CD4-positive, alpha-beta T cell treated with Interleukin-21 for 1 hour (primary cell): ENCODE measurements at places on chromosomes 12 and 14.
A peak's percentile ranks its signal among the peaks of the same experiment; 100 is the strongest.

DNA sequence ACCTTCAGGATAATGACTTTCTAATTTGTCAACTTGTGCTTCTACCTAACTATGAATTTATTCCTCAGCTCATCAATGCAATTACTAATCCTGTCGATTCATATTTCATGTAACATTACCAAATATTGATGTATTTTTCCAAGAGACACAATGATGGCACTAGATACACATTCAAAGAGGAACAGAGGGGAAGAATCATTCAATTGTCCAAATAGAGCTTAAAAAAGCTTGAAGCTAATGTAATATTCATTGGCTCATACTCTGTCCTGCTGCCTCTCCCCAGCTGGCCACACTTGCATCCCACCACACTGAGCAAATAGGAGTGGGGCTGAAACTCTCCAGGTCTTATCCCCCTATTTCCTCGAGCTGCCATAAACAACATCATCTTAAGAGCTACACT is 9.3 kb downstream of the TESPA1 start:
- no peak for DNase-seq

DNA sequence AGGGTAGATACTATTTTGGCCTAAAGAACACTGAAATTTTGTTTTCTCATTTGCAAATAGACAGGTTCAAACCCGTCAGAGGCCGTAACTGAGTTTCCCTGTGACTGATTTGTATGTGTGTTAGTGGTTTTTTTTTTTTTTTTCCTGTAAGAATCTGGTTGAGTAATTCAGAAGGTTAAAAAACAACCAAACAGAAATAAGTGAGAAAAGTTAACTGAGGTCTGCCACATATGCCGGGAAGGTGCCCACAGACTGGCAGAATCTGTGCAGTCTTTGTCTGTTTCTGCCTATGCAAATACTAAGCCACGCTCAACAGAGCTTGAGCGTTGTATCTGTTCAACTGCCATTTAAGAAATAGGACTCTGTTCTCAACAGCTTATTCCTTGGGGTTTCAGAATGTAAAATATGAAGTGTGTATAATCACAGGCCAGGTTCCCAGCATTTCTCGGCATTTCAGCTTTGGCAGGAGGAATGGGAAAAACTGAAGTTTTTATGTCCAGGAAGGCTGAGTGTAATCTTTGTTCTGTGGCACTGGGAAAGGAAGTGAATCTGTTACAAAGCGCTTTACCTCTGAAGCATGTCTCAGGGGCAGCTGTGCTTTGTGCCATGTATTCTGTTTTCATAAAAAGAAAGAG is 181.9 kb downstream of the PRKCH start:
- peak; percentile 69 for DNase-seq

- DNase-seq: no peak
Observed at GRCh38 chr12:78959556-78959955, 95.0 kb downstream of the SYT1 start.

DNA sequence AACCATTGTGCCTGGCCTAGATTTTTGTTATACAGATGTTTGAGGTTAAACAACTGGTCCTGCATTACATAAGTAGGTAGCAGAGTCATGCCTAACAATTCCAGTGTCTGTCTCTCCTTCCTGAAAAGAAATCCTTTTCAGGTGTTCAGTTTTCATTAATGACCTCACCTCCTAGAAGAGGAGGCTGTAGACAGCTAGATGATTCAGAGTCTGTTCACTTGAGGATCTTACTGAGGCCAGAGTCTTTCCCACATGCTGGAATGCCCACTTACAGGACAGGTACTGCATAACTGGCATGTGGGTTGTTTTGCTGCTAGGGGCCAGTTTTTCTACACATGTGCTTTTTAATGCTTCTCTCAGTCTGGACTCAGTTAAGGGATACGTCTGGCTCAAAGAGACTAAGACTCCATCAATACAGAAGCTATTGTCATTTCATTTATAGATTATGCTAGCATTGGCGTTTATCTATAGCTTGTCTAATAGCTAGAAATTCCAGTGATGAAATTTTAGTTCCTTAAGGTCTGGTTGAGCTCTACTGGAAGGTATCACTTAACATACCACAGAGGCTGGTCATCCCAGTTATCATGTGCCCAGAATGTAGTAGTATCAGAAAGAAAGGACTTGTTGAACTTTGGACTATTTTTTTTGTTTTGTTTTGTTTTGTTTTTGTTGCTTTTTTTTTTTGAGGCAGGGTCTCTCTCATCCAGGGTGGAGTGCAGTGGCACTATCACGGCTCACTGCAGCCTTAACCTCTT is 206.4 kb downstream of the ERC1 start:
- DNase-seq: no peak

GRCh38 chr12:3838076-3838475 is 35.1 kb downstream of the PARP11 start:
- DNase-seq: no peak

GRCh38 chr12:53806721-53807120 is 54.9 kb upstream of the CISTR start:
- no peak for DNase-seq

GRCh38 chr12:2092890-2093289 is 40.1 kb downstream of the CACNA1C start:
- no peak for DNase-seq

GRCh38 chr12:59595565-59595882 is 305 bp upstream of the SLC16A7 start:
- DNase-seq: no peak

- no peak for DNase-seq
Observed at GRCh38 chr12:18383203-18383602, 121.9 kb downstream of the PIK3C2G start.

- peak; percentile 54 for DNase-seq
Observed at GRCh38 chr12:96421014-96421413, 20.8 kb upstream of the CDK17 start.

DNA sequence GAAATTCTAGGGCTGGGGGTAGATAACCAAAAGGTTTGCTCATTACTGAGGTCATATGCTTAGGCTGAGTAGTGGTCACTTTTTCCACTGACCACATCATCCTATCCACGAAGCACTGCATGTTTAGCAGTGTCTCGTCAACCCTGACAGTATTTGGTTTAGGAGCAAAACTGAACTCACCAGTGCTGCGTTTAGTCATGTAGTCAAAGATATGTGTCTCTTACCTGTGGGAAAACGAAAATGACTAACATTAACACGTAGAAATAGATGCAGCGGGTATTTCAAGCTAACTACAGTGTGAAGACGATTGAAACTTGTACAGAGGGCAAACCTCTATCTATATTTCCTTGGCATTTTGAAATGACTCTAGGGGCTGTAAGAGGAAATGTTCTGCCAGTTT is 34.6 kb downstream of the MTHFD1 start:
- no peak for DNase-seq

- DNase-seq: no peak
Observed at GRCh38 chr12:71592841-71593240, 70.8 kb downstream of the ZFC3H1 start.

DNA sequence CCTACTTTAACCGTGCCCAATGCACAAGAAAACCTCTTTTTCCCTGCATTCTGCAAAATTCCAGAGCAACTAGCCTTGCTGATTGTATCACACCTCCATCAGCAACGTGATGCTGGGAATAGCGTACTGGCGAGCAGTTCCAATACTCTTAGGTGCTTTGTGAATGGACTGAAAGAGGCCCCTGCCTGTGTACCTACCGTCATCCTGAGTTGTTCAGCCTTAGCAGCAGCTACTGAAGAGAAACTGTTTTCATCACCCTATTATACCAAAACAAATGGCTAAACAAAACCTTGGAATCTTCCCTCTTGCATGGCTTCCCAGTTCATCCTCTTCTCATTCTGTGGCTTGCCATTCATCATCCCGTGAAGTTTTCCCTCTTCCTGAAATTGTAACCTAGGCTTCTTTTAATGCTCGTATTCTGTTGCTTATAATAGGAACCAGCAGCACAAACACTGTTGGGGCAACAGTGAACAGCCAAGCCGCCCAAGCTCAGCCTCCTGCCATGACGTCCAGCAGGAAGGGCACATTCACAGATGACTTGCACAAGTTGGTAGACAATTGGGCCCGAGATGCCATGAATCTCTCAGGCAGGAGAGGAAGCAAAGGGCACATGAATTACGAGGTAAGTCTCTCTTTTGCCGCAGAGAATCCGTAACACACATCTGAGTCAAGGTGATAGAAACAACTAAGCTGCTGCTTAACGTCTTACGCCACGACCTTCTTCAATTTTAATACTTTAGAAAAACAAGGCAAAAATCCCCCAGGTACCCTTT is 41.9 kb downstream of the RAD52 start:
- DNase-seq: no peak

DNA sequence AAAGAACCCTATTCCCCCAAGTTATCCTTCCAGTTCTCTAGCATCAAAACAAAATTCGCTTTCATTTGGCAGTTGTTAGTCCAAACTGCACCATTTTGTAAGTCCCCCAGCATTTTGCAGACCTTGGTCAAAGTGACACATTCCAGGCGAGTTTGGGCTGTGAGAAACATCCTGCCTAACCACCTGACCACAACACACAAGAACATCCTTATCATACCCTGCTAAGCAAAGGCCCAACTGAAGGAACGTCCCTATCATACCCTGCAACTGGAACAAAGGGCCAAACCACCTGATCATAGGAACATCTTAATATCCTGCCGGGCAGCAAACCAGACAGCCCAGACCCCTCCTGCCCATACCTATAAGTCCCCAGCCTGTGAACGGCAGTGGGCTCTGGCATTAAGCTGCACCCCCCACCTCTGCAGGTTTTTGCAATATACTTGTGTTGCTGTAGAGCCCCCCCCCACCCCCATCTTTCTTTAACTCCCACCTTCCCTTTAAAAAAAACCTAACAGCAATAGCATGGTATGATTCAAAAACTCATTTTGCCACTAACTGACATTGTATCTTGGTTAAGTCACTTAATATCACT is 2.7 kb downstream of the PCNX4 start:
- DNase-seq: peak; percentile 21

DNA sequence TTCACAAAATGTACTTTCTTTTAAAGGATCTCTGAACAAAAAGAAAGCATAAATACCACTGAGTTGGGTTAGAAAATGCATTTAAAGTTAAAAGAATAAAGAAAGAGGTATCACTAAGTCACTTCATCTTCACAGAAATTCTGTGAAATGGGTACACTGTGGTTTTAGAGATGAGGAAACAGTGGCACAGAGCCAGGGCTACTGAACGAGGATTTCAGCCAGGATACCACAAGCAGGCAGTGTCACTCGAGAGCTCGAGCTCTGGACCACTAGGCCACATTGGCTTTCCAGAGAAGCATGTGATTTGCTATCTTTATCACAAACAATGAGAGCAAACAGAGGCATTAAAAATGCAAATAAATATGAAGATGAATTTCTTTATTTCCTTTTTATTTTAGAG is 51.0 kb downstream of the WDHD1 start:
- DNase-seq: no peak

GRCh38 chr12:21774358-21775132 is at the start of gene KCNJ8:
Gene KCNJ8, minus strand, starts transcription at chr12:21774706. Its CDS starts 1,090 bp downstream, at chr12:21773616.
- DNase-seq: no peak

DNA sequence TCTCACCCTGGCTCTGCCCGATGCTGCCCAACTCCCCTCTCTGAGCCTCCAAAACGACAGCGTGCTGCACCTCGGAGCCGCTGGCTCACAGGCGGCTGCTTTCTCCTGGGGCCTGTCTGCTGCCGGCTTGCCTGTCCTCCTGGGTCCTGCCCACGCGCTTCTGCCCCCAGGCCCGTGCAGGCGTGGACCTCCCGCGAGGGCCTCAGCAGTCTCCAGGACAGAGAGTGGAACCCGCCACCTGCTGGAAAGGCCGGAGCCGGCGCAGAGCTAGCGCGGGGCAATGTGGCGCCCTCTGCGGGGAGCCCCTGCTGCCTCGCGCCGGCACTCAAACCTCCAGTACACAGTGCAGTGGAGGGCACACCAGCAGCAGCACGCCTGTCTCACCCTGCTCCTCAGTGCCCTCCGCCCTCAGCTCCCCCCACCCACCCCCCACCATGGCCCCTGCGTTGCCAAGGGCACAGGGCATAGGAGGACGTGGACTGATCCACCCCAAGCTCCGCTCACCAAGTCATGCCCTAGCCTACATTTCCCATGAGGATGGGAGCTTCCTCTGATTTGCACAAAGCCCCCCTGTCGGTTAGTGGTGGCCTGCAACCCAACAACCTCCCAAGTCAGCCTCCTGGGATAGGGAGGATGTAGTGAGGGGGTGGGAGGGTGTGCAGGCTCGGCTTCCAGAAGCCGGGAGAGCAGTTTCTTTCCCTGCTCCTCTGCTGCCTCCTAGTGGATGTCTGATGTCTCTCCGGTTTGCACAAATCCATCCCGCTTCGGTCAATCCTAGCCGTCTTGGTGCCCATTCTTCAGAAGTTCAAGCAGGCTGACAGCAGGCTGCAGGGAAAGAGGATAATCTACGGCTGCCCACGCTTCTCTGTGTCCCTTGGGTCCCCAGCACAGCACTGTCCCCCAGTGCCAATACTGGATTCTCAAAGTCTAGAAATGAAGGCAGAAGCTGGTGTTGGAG is 25.2 kb downstream of the KRT8 start:
- peak; percentile 66 for DNase-seq

GRCh38 chr12:43306066-43306465 is 245.9 kb downstream of the ADAMTS20 start:
- DNase-seq: no peak

- DNase-seq: no peak
Observed at GRCh38 chr12:12365446-12365802, 8.5 kb downstream of the BORCS5 start.

DNA sequence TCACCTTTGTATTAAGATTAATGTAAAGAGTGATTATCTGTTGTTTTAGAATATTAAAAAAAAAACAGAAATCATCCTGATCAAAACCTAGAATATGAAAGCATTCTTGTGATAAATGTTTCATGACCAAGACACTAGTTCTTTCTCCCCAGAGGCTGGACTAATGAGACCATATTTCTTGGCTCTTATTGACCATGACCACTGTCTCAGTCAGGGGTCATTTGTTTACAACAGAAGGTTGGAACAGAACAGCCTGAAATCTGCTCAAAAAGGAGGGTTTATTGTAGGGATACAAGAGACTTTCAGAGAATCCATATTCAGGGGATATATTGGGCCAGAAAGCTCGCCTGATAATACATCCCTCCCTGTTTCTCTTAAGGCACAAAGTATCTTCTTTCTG is 87.7 kb downstream of the TMEM30B start:
- DNase-seq: no peak

- DNase-seq: peak; percentile 58
Observed at GRCh38 chr12:57086493-57087009, 2.4 kb upstream of the NAB2 start.

DNA sequence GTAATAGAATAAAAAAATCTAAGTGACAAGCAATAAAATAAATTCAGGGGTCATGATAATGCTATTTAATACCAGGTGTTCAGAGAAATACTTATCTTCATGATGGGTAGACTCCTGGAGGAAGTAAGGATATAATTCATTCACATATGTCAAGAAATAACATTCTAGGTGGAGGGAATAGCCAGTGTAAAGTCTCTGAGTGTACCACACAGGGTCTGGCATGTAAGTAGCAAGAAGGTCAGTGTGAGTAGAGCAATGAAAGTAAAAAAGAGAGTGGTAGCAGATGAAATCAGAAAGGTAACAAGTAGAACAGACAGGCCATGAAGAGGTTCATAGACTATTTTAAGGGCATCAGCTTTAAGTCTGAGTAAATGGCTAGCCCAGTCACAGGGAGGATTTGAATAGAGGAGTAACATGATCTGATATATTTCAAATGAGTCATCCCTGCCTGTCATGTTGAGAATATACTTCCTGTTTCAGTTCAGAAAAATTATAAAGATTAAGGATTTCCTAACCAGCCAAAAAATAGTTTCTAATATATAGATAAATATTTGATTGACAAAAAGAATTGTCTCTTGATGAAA is 519.9 kb downstream of the C12orf50 start:
- no peak for DNase-seq

- no peak for DNase-seq
Observed at GRCh38 chr12:118033902-118034301, 17.4 kb downstream of the RFC5 start.

- no peak for DNase-seq
Observed at GRCh38 chr12:56029166-56029519, 8.3 kb downstream of the IKZF4 start.
